Endodermal cell (in vitro differentiated cells): ENCODE measurements at places on chromosomes 7 and 10.
A peak's percentile ranks its signal among the peaks of the same experiment; 100 is the strongest.

GRCh38 chr7:157482025-157482424, 145.2 kb downstream of the DNAJB6 start:
- DNase-seq, result peak; percentile 13

DNA sequence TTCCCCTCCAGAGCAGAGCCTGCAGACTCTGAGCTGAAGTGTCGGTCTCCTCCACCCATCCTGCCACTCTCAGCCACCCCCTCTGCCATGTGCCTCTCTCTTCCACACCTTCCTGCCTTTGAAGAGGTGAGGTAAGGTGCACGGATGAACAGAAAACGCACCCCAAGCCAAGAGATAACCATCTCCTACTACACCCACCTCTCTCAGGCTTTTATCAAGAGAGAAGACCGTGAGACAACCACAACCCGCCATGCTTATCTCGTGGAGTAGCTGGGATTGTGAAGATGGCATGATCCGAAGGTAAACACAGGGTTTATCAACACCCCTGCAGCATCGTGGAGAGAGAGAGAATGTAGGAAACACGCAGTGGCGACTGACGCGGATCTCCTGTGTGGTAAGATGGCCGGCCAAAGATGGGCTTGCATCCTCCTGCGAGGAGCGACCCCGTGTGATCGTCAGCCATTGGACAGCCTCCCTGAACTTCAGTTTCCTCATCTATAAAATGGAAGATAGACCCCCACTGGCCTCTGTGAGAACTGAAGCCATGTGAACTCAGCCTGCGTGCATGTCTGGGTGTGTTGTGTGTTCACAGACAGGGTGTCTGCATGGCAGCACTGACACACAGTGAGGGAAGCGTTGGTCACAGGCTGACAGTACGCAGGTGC, 219.0 kb downstream of the DIP2C start:
- DNase-seq, result peak; percentile 31

DNA sequence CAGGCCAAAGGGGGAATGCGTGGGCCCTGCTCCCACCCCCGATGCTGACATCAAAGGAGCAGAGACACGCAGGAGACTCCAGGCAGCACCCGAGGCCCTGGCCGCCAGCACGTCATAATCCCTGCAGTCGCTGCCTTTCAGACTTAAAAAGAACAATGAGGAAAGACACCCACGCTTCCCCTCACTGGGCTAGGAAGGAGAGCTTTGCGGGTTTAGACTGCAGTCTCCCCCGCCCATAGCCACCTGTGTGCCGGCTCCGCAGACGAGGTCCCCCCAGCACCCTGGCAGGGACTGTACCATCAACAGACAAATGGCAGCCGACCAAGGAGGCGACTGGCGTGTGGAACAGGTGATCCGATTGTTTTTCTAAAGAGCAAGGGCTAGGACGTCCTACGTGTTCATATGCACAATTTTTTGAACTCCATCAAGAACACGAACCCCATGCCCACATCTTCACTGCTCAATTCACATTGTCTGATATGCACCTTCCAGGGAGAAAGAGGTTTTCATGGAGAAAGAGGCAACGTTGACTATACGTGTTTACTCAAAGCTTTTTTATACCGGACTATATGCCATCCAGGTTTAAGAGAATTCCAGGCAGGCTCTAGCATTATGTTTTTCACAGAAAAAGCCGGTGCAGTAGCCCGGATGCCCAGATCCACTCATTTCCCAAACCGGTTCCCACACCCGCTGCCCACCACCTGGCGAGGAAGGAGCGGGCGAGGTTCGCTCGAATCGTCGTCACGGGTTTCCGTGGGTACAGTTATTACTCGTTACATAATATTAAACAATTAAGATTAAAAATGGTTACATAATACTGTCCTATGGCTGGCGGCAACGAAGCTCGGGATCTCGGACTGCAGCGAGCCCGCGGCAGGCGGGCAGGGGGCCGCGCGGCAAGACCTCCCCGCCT, 1.1 kb downstream of the GRB10 start:
- DNase-seq, result peak; percentile 44

GRCh38 chr7:27167916-27168264, 2.6 kb upstream of the HOXA9 start:
- DNase-seq, result no peak

- DNase-seq, result no peak
These were observed 160.0 kb upstream of the ZNF804B start for GRCh38 chr7:88599528-88599927.

GRCh38 chr10:29084681-29085307, 204.1 kb upstream of the LYZL1 start:
- no peak for DNase-seq

DNA sequence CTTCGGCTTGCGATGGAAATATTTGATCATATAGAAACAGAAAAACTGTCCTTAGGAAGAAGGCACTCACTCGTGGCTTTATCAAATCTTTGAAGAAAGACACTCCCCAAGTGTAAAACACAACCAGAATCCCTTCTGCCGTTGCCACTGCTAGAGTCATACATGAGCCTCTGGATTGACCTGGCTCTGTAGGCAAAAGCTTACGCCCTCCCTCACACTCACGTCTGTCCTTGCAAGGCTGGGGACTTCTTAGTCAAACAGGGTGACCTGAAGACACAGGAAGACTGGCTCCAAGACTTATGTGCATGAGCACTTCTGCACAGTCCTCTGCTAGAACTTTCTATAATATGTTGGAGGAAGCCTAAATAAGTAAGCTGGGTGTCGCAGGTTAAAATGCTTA, 135.4 kb upstream of the MDFIC start:
- DNase-seq, result no peak

DNA sequence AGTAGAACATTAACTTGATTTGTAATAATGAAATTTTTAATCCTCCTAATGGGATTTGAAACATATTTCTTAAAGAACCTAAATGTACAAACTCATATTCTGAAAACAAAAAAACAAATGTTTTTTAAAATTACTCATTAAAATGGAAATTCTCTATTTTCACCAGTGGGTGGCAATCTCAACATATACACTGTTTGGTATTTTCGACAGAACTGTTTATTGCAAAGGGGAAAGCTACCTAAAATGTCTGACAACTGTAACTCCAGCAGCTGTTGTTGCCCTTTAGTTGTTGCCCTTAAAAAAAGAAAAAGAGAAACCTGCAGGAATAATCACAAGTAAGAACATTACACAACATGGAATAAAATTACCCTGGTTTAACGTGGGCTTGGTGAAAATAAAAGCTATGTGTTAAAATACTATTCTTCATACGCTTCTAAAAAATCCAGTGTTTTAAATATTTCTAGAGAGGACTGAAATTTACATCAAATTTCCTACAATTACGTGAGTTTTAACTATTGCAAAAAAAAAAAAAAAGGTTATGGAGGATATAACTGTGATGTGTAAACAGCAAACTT, 54.5 kb downstream of the COL1A2 start:
- DNase-seq, result no peak

- DNase-seq, result no peak
These were observed 9.2 kb downstream of the JMJD1C start for GRCh38 chr10:63456437-63457210.

GRCh38 chr7:70693321-70693685, 438.6 kb upstream of the GALNT17 start:
- DNase-seq, result no peak

DNA sequence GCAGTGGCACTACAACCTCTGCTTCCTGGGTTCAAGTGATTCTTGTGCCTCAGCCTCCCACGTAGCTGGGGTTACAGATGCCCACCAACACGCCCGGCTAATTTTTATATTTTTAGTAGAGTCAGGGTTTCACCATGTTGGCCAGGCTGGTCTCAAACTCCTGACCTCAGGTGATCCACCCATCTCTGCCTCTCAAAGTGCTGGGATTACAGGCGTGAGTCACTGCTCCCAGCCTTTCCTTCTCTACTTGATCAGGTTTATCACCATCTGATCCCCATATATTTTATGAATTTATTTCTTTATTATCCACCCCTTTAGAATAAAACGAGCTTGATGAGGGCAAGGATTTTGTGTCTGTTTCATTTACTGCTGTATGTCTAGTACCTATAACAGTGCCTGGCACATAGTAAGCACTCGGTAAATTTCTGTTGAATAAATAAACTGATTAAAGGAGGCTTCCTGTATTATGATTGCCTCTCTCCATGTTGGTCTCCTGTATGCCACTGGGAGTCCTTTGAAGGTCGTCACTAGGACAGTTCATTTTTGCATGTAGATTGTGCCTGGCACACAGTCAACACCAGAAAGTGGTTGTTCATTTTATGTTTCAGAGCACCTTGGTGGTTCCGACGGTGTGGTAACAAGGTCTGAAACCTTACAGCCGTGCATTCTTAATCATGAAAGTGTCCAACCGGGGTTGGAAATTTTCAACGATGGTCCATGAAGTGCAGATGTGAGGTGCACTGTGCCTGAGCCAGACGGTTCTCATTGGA, 9.6 kb upstream of the EIF3A start:
- no peak for DNase-seq

- no peak for DNase-seq
These were observed 9.2 kb upstream of the NT5C2 start for GRCh38 chr10:103202319-103202718.

DNA sequence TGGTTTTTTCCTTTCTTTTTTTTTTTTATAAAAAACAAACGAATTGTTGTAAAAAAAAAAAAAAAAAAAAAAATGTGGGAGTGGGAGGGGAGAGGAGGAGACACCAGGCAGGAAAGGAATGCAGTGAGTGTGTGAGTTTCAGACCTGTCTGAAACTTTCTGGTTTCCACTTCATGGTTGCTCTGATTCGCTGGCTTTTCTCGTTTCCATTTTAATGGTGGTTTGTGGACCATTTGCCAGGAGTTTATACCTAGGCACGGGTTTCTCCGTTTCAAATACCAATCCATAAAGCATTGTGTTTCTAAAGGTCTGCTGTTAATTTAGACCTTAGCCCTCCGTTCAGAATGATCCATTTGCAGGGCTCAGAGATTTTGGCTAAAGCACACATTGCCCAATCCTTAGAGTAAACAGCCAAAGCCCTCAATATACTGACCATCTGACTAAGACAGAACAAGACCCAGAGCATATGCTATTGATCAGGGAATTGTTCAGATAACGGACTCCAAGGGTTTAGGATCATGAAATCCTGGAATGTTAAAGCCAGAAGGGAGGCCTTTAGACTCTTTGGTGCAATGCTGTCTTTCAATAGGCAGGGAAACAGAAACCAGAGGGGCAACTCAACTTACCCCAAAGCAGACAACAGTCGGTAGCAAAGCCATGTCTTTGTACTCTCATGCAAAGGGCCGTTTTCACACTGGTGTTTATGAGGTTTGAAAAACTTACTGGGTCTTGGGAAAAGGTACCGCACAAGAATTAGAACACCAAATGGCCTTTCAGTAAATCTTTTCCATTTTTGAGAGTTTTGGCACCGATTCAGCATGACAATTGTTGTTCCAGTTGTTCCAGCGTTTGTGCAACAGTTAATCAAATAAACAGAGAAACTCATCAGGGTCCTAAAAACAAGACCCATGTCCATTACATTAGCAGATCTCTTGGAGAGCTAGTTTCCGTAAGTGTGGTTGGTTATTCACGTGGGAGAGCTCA, 94.3 kb upstream of the AGBL3 start:
- no peak for DNase-seq

DNA sequence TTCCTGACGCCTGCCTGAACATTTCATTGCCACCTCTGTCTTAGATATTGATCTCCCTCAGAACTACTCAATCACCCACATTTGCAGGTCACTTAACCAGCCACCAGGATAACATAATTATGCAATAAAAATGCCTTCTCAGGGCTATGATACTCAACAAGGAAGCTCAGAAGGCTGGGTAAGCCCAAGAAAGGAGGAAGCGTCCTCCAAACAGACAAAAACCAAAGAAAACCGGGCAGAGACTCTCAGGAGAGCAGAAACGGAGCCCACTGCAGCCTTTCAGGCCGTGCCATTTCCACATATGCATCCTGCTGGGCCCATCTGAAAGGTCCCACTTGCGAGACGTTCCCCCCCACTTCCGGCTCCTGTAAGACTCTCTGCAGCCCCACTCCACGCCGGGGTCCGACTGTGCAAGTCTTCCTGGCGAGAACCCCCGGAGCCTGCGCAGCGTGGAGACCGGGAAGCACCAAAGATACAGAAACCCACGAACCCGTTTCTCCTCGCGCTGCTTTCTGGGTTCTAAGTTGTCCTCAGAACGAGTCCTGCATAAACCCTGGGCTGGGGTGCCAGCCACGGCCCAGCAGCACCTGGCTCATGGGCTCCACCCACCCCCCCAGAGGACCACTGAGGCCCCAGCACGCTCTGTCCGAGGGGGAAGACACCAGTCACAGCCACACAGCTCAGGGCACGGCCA, 83.7 kb downstream of the DIP2C start:
- no peak for DNase-seq

GRCh38 chr10:126504063-126504760, 115.9 kb upstream of the ADAM12 start:
- peak; percentile 83 for DNase-seq

DNA sequence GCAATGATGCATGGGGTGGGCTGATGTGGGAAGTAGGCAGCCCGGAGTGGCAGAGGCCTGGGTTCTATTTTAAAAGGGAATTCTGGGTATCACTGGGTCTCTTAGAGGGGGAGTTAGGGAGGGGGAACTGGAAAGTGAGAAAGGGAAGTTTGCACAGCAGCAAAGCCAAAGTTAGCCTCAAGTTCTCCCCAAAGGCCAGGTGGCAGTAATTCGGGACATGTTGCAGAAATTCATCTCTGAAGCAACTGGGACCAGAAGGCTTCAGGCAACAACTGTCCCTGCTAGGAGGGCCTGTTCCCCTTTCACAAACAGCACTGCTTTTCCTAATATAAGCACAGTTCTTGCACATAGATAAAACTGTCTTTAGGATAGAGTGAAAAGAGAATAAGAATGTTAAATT, 67.4 kb downstream of the NOD1 start:
- DNase-seq, result no peak

DNA sequence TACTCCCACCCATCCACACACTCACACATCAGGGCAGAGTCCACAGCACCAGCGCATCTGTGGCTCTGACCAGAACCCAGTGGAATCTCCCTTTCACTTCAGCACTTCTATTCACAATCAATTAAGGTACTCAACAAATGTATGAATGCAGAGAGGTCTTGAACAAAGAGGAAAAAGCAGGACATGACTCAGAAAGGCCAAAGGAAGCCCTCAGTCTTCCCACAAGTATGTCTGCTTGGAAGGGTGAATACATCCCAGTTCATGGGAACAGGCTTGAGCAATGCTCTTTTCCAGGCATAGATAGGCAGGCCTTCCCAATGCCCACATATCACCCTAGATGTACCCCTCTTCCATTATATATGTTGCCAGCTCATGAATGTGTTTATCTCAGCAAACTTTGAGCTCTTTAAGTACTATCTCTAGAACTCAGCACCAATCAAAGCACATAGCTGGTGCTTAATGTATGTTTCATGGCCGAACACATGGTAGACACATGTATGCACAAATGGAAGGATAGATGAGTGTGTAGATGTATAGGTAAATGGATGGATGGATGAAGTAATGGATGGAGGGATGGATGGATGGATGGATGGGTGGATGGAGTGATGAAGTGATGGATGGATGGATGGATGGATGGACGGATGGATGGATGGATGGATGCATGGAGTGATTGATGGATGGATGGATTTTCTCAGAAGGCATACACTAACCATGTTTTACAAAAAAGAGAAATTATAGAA, 507.6 kb downstream of the GRID1 start:
- no peak for DNase-seq
